NAMALWA (cell line): ENCODE measurements at places on chromosomes 11 and 22.

DNA sequence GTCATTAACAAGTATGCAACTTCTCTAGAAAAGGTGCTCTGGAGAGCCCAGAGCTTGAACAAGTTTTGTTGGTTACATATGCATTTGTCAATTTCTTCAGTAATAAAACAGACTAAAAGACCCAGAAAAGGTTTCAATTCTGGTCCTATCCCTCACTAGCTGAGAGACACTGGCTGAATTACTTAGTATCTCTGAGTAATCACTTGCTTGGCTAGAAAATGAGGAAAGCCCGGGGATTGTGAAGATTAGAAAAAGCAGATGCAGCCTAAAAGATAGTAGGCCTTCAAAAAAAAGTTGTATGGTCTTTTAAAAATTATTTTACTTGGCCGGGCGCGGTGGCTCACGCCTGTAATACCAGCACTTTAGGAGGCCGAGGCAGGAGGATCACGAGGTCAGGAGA is 41.2 kb downstream of the MAPK1 start:
- no peak for DNase-seq

DNA sequence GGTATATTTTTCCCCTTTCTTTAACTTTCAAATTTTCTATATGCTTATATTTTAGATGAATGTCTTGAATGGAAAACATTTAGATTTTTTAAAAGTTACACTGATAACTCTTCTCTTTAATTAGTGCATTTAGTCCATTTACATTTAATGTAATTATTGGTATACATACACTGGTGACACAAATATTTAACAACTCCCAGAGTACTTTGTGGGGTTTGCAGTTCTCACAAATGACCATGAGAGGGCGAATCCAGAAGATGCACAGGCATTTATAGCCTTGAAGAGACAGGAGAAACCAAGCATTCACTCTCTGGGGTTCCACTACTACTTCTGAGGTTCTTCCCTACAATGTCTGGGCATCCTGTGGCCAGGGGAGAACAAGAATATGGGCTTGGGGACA is 125.1 kb downstream of the TIMP3 start:
- peak; percentile 64 for DNase-seq

DNA sequence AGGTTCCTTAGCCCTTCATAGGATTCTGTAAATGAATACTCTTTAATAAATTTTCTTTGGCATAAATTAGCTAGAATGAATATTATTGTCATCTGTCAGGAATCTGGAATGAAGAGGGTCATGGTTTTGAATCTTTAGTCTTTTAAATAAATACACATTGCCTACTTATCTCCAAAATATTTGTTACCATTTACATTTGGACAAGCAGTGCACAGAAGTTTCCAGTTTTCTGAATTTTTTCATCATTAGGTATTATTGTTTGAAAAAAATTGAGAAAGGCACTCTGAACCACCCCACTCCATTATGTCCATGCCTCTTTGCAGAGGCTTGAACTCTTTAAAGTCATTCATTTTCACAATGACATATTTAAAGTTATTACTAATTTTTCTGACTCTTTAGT is 549.0 kb upstream of the LUZP2 start:
- no peak for DNase-seq

DNA sequence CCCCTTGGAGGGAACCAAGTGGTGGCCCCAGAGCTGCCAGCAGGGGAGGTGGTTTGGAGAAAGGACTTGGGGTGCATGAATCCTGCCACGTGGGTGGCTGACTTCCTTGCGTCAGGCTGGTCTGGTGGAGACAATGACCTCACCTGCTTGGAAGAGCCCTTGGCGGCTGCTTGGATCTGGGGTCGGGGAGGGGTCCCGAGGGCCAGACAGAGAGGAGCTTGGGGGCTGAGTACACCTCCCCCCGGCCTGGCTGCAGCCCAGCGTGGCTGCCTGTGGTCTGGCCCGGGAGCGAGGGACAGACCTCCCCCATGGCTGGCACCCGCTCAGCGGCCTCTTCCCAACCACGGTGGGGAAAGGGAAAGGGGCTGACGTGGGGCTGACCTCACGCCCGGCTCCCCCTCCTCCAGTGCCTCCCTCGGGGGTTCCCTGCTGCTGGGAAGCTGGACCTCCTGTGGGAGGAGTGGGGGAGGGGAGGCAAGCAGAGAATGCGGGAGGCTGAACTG is 13.8 kb downstream of the LIF start:
- DNase-seq, result no peak
